ENCODE measurements at places on chromosomes 7 and 10. TPM values are rescaled to one million over a fixed set of nuclear protein-coding genes. Genes with fewer than 3 reads are reported as not detected.

Gene CAMK2B
- total RNA-seq = 2.0 TPM

DNA sequence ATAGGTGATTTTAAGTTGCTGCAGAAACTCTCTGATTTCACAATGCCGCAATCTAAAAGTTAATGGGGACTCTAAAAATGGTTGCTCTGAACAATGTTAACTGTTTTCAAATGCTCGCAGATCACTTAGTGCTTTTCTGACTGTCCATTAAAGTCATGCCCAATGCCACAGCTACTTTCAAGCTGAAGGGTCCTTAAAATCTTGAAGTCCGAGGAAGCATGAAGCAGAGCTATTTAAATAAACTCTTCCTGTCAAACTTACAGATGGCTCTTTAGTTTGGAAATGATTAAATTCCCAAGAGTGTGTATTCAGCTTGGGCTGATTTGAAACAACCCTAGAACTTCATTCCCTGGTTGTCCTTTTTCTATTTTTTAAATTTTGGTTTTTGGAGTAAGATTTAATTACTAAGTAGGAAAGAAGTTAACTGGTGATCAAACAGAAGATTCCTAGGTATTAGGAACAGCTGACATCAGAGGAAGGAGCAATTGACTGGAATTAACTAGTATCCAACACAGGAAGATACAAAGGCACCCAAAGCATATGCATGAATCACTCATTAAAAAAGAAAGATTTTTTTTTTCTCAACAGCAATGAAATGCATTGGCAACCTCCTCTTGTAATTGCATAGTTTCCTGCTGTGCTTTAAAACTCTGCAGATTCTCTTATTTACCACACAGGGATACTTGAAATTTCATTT is 105.1 kb downstream of the NRP1 start:
- no peak for DNase-seq

DNA sequence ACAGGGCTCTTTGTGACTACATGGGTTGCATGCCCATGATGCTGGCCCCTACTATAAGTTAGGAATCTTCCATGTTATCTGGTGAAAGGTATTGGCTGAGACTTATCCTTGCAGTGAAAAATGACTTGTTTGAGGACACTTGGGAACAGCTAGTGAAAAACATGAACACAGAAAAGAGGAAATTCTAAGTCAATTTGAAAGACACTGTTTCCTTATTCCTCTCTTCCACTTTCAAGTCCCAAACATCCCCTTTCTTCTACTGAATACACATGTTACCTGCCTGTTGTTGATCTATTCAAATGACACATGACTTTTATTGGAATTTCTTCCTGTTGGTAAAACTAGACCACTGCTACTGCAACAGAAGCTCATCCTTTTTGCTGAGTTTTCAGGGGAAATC is 29.5 kb upstream of the PRKCQ start:
- DNase-seq = no peak

DNA sequence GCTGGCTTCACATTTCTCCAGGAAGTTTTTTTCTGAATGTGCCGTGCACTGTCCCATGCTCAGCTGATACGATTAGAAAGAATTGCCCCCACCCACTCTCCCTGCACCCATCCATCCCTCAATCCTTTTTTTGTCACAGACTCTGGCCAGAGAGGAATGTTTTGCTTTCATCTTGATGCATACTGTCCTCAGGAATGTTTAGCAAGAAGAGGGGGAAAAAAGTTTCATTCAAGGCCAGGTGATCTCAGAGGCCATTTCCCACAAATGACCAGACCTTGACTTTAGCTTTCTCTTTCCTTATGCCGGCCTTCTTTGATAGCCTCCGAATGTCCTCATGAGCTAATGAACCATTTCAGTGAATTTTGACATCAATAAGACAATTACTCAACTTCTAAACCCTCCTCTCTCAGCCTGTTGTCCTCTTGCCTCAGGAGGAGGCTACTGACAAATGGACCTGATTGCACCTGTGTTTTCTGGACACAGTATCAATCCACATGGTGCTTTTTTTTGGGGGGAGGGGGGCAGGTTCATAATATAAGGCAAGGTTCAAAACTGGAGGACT is 105.0 kb upstream of the KLF6 start:
- DNase-seq = peak; percentile 23

DNA sequence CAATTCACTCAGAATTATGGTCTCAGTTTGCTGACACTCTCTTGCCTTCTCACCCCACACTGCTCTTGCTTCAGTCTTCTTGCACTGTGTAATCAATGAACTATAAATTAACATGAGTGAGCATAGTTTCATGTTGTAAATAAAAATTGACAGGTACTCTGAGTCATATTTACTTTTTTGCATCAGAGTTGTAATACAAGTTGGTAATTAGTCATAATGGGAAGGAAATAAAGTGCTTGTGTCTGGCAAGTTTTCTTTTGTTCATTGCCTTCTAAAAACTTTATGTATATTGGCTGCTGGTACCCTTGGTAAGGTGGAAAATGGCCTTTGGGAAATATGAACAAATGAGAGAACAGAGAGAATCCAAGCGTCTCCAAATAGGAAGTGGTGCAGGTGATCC is 169.3 kb upstream of the MAGI2 start:
- DNase-seq = no peak

DNA sequence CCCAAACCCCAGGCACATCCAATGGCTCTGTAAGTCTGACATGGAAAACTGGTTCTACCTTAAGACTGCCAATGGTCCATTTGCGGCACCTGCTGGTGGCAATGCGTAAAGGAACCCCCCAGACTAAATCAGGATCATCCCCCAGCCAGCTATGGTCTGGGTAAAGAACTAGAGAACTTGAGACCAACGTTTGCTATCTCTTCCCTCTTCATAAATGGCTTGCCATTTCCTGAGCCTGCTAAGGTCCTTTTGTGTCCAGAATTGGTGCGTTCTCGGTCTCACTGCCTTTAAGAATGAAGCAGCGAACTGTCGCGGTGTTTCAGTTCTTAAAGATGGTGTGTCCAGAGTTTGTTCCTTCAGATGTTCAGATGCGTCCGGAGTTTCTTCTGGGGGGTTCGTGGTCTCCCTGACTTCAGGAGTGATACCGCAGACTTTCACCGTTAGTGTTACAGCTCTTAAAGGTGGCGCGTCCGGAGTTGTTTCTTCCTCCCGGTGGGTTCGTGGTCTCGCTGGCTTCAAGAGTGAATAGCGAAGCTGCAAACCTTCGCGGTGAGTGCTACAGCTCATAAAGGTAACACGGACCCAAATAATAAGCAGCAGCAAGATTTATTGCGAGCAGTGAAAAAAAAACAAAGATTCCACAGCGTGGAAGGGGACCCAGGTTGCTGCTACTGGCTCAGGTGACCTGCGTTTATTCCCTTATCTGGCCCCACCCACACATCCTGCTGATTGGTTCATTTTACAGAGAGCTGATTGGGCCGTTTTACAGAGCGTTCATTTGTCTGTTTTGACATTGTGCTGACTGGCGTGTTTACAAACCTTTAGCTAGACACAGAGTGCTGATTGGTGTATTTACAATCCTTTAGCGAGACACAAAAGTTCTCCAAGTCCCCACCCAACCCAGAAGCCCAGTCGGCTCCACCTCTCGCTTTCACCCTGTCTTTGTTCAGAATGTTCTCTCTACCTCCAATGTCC is 95.4 kb downstream of the ELMO1 start:
- DNase-seq = no peak

Gene C10orf62
- total RNA-seq = not detected

Gene TAS2R41
- total RNA-seq = not detected

Gene PGAM2
- total RNA-seq = not detected

DNA sequence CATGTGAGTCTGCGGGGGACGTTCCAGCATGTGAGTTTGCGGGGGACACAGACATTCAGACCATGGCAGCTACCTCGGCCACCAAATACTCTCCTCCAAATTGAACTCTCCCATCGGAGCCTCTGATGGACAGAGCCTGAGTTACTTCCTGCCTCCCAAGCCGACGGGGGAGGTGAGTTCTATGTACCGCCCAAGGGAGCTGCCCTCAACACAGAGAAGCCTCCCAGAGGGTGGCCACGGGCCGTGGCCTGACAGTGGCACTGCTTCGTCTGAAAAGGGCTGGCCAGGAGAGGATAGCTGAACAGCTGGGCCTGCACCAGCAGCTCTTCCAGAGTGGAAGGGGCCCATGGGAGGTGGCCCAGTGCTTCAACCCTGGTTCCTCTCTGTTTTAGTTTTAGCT is 274.5 kb upstream of the PPP2R2D start:
- no peak for DNase-seq

Gene NME8
- total RNA-seq = not detected

GRCh38 chr10:19843487-19843886 is 27.3 kb downstream of the PLXDC2 start:
- DNase-seq = no peak

GRCh38 chr10:33143160-33143728 is 185.2 kb upstream of the ITGB1 start:
- peak; percentile 71 for DNase-seq

Gene LIPK
- not detected for total RNA-seq

DNA sequence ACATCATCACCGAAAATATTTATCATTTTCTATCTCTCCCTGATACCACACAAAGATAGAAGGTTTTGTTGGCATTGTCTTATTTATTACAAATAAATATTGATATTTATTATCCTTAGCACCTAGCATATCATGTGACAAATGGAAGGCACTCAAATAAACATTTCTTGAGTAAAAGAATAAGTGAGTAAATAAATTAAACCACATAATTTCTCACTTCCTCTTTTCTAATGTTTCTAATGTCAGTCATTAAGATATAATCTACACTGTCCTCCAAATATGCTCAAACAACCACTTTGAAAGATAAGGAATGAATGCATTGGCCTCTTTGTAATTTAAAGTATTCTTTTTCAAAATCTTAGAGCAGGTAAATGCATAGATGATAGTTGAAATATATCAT is 1027.8 kb upstream of the LRRTM3 start:
- DNase-seq = no peak

- no peak for DNase-seq
Observed at GRCh38 chr10:80168162-80168511, 35.6 kb downstream of the PLAC9 start.

Gene ANXA11
- 198 TPM for total RNA-seq

GRCh38 chr7:90955641-90956207 is 308.5 kb upstream of the FZD1 start:
- no peak for DNase-seq

- no peak for DNase-seq
Observed at GRCh38 chr10:81082621-81083376, 545.1 kb downstream of the SH2D4B start.

Gene SLC18A2
- not detected for total RNA-seq

Gene SERPINE1
- total RNA-seq = 73.4 TPM

GRCh38 chr7:159154243-159154642 is 9.6 kb upstream of the VIPR2 start:
- no peak for DNase-seq

Gene BICC1
- 15.2 TPM for total RNA-seq

- no peak for DNase-seq
Observed at GRCh38 chr10:130742941-130743675, 568.4 kb downstream of the TCERG1L start.

Gene RADIL
- 1.1 TPM for total RNA-seq

- DNase-seq = no peak
Observed at GRCh38 chr7:137753067-137753466, 93.7 kb downstream of the DGKI start.

- DNase-seq = peak; percentile 67
Observed at GRCh38 chr10:69237528-69238159, 17.5 kb downstream of the HKDC1 start.

DNA sequence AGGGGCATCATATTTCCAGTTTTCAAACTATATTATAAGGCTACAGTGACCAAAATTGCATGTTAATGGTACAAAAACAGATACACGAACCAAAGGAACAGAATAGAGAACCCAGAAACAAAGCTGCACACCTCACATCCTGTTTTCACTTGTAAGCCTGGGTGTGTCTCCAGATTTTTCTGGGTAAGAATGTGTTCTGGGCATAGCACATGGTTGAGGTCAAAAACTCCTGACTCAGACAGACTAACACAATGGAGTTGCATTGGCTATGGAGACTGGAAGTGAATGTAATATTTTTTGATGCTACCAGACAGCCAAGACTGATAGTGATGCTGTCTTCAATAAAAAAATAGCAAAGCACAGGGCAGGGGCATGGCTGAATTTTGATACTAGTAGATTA is 1175.2 kb downstream of the NXPH1 start:
- DNase-seq = no peak

GRCh38 chr10:24518411-24518810 is 205.3 kb downstream of the ARHGAP21 start:
- DNase-seq = no peak

DNA sequence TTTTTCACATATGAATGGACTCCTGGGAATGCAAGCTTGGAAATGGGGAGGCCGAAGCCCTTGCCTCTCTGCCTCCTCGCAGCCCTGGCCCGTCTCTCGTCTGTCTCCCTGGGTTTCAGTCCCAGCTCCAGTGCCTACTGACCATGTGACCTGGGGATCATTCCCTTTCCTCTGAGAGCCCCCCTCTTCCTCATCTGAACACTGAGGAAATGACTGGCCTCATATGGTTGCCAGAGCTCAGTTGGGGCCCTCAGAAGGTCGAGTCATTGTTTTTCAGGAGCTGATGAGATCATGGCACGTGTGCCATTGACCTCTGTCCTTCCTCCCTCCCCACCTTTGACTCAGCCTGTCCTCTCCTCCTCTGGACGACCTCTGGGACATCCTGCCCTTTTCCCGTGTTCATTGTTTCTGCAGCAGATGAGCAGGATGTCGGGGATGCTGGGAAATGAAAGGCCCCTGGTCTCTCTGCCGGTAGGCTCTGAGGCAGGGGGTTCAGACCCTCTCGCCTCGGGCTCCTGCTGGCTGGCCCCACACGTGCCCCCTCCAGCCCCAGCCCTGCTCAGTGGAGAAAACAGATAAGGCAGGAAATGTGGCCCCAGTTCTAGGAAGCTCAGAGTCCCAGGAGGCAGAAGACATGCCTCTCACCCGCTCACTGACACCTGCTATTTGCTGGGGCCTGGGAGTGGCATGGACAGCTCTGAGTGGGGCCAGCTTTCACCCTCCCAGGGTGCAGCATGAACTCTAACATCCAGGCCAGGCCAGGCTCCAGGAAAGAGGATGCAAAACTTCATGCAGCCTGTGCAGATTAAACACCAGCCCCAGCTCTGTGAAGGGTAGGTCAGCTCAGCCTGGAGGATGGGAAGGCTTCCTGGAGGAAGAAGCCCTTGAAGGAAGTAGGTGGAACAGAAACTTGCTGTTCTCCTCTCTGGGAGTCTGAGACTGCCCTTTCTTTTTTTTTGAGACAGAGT is 8.3 kb upstream of the PPP1R35 start:
- peak; percentile 86 for DNase-seq

Gene MRC1
- total RNA-seq = not detected

Gene SLC26A3
- total RNA-seq = not detected

DNA sequence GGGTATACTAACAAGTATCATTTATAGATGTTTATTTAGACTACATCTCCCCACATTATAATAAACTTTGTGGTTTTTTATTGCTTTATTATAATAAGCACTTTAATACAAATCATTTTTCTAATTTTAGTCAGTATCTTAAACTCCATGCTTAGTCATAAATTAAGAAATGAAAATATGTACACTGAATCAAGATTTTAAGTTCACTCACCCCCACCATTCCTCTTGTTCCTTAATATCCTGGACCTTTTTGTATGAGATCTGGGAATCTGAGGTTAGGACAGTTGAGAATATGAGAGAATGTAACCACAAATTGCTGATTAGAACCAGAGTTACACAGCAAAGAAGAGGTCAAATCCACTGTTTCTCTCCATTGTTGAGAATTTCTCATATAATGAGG is 93.6 kb upstream of the WNT16 start:
- no peak for DNase-seq

All from MG63 (cell line).